T-helper 2 cell (primary cell): ENCODE measurements at places on chromosomes 3 and 15.
A peak's percentile ranks its signal among the peaks of the same experiment; 100 is the strongest.

DNA sequence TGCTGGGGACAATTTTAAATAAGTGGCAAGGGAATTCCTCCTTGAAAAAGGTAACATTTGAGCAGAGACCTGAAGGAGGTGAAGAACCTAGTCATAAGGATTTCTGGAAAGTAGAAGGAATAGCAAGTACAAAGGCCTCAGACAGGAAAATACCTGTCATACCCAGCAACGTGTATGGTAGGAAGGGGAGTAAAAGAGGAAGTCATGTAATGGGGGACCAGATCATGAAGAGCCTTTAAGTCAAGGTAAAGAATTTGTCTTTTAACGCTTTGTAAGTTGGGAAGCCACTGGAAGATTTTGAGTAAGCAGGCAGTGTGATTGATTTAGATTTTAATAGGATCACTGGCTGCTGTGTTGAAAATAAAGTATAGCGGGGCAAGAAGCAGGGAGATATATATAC, 43.4 kb upstream of the FAH start:
- DNase-seq: no peak

DNA sequence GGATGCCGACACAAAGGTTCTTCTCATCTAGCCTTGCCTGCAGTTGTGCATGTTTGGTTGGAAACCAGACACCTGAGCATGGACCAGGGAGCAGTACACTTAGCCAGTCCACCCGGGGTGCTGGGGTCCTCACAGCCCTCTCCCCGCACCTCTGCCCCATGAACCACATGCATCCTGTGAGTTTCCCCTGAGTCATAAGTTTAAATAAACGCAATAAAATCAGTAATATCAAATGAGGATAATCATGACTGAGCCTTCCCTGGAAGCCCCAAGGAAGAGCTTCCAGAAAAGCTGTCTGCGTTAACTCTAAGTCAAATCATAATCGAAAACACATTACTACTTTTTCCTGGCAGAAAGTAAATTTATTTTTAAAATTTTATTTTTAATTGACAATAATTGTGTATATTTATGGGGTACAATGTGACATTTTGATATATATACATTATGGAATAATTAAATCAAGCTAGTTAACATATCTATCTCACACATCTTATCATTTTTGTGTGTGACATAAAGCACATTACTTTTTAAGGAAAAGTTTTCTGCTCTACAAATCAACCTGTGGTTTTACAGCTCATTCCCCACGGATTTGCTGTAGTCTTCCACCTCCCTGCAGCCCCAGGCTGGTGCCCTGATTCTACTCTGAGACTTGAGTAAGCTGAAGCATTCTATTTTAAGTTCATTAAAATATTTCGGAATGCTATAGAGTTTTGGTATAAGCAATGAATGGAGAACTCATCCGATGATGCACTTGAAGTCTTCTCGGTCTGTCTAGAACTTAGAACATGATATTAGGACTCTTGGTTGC, 166.0 kb upstream of the EIF1B start:
- DNase-seq: no peak

- DNase-seq: no peak
These were observed 85.5 kb downstream of the DMXL2 start for GRCh38 chr15:51536965-51537574.

- peak; percentile 36 for DNase-seq
These were observed 13.7 kb upstream of the U2SURP start for GRCh38 chr3:142987707-142988106.

GRCh38 chr3:193572426-193572908, 17.8 kb upstream of the ATP13A4 start:
- DNase-seq: peak; percentile 59

GRCh38 chr3:50275141-50275995, 3.5 kb upstream of the LSMEM2 start:
- no peak for DNase-seq

DNA sequence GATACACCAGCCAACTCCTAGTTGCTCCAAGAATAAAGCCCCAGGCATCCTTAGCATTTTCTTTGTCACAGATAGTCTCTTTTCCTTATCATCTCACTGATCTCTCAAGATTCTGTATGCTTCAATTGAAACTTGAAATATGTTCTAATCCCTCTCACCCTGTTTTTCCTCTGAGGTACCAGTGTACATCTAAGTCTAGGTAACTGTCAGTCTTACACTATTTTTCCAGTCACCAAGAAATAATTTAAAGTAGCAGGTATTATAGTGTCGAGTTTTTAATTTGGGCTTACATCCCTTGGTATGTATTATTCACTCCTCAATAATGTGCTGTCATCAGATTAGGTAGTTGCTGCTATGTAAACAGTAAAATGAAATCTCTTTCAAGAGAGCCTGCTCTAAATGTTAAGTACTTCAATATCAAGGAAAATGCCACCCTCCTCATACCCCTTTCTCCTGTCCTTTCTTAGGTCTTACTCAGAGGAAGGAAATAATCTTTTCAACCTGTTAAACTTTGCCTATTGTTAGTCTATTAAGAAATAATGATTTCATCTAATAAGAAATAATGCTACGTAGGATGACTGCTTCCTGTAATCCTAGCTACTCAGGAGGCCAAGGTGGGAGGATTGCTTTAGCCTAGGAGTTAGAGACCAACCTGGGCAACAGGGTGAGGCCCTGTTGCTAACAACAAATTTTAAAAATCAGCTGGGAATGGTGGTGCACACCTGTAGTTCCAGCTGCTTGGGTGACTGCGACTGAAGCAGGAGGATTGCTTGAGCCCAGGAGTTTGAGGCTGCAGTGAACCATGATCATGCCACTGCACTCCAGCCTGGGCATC, 39.8 kb downstream of the TSC22D2 start:
- no peak for DNase-seq

DNA sequence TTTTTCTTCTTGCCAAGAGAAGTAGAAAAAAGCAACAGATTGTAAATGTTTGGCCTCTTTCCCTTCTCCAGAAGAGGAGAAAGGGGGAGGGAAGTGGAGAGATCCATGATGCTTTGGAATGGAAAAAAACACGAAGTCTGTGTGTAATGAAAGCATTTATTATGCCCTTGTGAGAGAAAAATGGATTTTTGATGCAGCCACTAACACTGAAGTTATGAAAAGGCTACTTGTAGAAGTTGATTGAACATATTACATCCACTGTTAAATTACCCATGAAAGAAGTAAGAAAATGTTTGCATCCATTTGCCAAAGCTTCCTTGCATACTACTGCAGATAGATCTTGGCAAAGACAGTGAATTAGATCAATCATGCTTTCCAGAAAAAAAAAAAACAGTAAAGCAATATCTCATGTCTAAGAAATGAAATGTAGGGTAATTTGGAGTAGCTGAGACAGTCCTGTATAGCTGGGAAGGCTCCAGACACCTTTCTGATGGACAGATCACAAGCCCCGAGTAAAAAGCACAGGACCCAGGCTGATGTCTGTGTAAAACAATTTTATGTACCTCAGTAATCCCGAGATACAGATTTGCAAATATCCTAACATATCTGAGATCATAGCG, 295.5 kb downstream of the PLOD2 start:
- DNase-seq: no peak

DNA sequence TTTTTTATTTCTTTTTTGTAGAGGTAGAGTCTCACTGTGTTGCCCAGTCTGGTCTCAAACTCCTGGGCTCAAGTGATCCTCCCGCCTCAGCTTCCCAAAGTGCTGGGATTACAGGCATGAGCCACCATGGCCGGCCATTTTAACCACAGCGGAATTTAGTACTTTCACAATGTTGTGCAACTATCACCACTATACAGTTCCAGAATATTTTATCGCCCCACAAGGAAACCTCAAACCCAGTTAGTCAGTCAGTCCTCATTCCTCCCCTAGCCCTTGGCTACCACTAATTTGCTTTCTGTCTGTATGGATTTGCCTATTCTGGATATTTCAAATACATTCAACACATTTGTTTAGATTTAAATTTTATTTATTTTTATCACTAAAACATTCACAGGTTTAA, 15.5 kb upstream of the HOMER2 start:
- DNase-seq: no peak

DNA sequence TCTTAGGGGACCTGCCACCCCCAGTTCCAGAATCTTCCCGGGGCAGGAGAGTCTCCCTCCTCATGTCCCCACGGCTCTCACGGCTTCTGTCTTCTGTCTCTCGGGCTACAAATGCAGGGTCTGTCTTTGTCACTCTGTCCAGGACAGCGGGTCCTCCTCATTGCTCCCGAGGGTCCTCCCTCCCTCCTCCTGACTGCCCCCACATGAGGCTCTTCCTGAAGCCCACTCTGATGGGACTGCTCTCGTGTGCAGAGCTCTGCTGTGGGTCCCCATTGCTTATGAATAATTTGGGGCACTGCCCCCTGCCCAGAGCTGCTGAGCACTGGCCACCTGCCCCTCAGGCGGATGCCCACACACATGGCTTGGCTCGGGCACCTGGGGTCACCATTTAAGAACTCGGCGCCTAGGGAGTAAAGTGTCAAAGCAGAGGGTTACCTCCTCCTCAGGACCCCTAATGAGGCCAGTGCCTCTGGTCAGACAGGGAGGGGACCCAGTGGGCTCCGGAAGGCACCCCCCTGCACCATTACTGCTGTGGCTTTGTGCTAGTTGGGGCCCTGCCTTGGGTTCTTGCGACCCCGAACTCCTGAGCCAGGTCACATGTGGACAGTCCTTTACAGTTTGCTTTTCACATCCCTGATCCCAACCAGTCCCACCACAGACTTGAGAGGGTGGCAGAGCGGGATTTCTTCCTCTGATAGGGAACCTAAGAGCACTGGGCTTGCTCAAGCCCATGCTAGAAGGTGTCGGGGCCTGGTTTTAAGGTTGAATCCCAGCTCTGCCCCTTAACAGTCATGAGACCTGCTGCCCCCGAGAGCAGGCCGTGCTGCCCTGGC, 22.1 kb downstream of the HDAC11 start:
- no peak for DNase-seq

DNA sequence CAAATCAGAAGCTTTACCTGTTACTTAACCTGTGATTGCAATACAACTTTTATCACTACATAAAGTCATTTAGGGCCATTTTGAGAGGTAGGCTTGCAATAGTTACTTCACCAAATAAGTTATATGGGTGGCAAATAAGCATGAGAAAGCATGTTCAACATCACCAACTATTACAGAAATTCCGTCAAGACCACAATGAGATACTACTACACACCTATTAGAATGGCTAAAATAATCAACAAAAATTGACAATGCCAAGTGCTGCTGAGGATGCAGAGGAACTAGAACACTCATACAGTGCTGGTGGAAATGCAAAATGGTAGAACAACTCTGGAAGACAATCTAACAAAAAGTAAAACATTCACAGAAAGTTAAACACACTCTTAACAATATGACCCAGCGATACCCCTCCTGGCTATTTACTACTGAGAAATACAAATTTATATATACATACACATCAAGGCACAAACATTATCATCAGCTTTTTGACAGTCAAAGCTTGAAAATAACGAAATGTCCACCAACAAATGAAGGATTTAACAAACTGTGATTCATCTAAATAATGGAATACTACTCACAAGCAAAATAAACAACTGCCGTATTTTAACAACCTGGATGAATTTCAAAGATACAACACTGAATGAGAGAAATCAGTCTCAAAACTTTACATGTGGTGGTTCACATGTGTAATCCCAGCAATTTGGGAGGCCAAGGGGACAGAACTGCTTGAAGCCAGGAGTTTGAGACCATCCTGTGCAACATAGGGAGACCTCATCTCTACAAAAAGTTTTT, 82.9 kb downstream of the MYO9A start:
- no peak for DNase-seq

- DNase-seq: no peak
These were observed 61.5 kb upstream of the MEF2A start for GRCh38 chr15:99504071-99504822.

DNA sequence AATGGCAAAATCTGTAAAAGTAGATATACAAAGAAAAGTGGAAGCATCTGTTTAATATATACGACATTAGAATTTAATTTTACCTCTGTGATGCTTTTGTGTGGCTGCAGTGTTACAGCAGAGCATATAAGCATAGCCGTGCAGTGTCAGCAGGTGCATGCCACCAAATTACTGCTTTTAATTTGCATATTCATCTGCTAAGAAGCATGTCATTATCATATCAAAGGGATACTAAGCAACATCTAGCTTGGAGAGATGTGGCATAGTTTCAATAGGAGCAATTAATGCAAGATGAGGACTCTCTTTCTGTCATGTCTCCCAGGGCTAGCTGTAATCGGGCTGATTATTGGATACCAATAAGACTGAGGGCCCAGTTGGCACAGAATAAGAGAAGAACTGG, 214.4 kb upstream of the SOX2 start:
- DNase-seq: no peak

DNA sequence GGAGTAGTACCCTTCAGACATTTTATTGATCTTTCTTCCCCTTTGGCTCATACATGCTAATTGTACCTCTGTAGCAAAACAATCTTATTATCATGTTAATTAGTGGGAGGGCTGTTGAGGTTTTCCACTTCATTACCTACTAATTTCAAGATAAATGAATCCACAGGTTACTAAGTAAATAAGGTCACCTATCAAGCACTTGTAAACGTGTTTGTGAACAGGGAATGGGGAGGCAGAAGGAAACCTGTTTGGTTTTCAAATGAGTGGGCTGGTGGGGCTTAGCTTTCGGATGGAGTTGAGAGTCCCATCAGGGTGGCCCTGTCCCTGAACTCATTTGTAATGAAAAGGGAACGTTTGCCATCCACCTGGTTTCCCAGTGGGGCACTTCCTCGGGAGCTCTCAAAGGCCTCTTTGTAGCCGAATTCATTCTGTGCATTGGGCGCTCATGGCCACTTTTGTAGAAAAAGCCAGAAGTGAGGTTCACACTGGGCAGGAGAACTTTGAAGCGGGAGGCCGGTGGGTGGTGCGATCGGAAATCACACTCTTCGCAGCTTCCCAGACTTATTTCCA, 419.8 kb upstream of the NR2F2 start:
- DNase-seq: no peak
